T47D (cell line): ENCODE measurements at places on chromosomes 1 and 21.
A peak's percentile ranks its signal among the peaks of the same experiment; 100 is the strongest.

GRCh38 chr1:217907504-217907903, 276.4 kb downstream of the SPATA17 start:
- no peak for DNase-seq

DNA sequence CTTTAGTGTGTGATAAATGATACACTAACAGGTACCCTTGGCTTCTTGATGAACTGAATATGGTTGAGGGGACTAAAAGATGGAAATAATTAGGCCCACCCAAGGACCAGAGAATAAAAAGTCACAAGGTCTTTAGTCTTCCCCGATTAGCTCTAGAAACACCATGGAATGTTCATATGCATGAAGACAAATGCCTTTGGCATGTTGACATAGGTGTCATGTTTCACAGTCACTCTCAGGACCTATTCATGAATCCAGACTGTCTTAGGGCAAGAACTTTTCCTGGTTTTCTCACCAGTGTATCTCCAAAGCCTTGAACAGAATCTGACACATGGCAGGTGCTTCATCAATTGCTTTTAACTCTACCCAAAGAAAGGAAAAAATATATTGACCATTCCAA, 412.8 kb downstream of the AJAP1 start:
- DNase-seq = peak; percentile 12

GRCh38 chr1:235979716-235980333, 85.1 kb downstream of the NID1 start:
- DNase-seq = no peak

DNA sequence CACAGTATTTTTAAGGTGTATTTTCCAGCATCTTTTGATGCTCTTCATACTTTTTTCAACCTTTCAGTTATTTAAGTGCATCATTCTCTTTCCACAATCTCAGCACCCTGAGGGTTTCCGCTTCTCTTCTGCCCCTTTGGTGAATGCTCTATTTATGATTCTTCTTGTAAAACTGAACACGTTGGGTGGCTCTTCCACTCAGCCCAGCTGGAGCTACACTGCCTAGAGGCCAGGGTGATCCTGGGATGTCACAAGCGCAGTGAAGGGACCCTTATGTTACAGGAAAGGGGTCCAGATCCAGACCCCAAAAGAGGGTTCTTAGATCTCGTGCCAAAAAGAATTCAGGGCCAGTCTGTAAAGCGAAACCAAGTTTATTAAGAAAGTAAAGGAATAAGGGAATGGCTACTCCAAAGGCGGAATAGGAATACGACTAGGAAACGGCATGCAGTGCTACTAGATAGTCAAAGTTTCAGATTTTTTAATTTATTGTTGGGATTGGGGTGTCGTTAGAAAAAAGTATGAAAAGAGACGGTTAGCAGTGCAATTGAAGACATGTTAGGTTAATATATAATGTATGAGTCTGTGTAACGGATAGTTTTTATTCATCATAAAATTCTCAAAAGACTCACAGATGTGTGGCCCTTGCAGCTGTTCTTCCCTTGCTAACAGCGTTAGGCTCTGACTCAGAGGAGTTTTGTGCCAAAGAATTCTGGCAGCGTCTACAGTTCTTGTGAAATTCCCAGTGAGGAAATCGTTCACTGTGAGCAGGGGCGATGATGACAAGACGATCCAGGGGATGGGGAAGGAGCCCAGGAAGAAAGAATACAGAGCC, 14.4 kb upstream of the ERVH48-1 start:
- DNase-seq = peak; percentile 67

DNA sequence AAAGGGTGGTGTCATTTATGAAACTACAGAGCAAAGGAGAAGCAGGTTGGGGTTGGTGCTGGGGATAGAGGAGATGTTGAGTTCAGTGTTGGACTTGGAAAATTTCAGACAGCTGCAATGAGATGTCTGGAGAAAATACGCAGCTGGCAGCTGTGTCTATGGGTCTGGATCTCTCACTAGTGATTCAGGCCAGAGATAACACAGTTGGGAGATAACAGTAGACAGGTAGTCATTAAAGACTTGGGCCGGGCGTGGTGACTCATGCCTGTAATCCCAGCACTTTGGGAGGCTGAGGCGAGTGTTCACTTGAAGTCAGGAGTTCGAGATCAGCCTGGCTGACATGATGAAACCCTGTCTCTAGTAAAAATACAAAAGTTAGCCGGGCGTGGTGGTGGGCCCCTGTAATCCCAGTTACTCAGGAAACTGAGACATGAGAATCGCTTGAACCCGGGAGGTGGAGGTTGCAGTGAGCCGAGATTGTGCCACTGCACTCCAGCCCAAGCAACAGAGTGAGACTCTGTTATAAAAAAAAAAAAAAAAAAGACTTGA, 2.5 kb upstream of the TFAP2E start:
- DNase-seq = no peak

DNA sequence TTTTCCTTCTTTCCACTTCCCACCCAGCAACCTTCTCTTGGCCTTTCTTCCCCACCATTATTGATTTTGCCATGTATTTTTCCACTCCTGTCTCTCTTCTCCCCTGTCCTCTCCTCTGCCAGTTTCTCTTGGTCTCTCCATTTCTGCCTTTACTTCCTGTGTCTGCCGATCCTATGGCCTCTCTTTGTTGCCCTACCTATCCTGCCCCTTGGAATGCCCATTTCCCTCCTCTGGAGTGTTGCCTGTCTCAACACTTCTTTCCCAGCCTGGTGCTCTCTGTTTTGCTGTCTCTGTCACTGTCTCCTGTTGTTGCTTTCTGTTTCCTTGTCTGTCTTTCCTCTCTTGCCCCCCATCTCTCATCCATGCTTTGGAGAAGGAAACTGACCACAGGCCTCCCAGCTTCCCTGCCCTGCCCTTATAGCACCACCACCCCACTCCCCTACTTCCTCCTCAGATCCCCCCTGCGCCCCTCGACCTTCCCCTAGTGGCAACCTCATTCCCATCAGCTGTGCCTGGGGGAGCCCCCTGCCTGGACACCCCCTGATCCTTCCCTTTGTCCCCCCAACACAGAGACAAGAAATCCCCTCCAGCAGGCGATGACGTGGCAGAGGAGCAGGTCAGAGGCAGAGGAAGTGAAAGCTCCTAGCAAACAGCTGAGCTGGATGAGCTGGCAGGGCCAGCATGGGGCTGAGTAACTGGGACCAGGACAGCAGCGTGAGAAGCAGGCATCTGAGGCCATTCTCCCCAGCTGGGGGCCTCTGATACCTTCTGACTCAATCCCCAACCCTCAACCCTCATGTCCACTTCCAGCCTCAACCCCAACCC, 6.6 kb upstream of the ETV3L start:
- no peak for DNase-seq

GRCh38 chr1:68294367-68295066, 62.2 kb upstream of the WLS start:
- DNase-seq = no peak

DNA sequence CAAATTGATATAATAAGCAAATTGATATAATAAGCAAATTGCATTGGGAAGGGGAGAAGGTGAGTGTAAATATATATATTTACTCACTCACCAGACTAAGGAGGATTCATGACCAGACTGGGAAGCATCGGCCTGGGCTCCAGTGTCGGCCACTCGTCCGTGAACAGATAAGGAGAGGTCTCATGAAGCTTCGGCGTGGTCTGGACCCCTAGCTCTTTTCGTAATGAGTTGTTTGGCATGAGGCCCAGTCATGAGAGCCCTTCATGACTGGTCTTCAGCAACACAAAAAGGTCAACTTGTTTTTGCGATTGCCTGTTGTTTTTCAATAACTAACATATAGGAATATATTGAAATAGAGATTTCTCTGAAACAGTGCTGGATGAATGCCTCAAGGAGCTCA, 222.9 kb upstream of the KCNK2 start:
- DNase-seq = no peak

DNA sequence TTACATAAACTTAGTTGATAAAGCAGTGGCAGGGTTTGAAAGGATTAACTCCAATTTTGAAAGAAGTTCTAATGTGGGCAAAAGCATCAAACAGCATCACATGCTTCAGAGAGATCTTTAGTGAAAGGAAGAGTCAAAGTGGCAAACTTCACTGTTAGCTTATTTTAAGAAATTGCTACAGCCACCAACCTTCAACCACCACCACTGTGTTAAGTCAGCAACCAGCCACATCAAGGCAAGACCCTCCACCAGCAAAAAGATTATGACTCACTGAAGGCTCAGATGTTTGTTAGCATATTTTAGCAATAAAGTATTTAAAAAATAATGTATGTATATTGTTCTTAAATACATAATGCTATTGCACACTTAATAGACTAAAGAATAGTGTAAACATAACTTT, 21.3 kb upstream of the MAGI3 start:
- DNase-seq = no peak

DNA sequence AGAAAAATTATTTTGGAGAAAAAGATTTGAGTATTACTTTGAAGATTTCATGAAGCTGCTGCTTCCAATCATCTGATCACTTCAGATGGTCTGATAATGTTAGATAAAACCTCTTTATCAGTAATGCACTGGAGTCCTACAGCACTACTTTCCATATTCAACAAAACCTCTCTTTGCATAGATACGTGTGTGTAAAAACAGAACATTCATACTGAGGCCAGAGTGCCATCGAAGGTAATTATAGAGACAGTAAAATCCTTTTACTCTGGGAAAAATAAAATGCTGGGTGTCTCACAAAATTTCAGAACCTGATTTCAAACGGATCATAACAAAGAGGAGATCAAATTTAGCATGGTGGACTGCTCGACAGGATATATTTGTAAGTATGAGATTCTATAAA, at the start of gene RGS13:
TSS of gene RGS13 (plus strand) at position 209 of the 400 bp plus-strand sequence. CDS start 8,188 bp downstream, outside the sequence.
- no peak for DNase-seq

- DNase-seq = no peak
Observed at GRCh38 chr1:9078015-9078751, 8.7 kb upstream of the SLC2A5 start.
